ENCODE measurements at places on chromosomes 3 and 15.

GRCh38 chr3:71881732-71882131, 96.8 kb upstream of the PROK2 start:
- DNase-seq: no peak

GRCh38 chr15:32135335-32135734, 105.0 kb downstream of the CHRNA7 start:
- no peak for DNase-seq

DNA sequence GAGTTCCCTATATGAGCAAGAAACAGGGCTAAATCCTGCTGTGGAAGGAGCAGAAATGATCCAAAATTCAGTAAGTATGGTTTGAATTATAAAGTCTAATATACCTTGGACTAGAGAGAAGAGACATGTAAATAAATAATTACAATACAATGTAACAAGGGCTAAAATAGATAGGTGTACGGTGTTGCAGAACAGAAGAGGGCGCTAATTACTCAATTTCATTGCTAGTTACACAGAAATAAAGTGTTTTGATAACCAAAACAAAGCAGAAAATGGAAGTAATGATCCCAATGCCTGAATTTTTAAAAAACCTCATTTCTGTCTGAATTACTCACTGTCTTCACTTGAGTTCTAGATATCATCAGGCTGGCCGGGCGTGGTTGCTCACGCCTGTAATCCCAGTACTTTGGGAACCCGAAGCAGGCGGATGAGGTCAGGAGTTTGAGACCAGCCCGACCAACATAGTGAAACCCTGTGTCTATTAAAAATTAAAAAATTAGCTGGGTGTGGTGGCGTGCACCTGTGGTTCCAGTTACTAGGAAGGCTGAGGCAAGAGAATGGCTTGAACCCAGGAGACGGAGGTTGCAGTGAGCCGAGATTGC, 8.3 kb upstream of the PLCH1 start:
- DNase-seq: no peak

DNA sequence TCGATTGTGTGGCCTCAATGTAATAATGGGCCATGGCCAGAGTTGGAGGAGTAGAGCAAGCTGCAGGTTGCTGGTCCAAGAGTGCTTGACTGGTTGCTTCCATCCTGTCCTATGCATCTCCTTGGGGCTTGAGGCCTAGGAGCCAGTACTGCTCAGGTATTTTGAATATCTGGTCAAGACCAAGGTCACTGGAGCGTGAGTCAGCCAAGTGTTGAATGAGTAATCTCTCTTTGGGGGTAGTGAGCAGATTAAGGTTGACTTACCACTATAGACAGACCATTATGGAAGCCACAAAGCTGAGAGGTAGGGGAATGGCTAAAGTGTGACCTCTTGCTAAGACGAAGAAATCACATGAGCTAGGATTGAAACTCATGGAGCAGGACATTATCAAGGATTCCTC, 9.4 kb upstream of the PARP6 start:
- no peak for DNase-seq

DNA sequence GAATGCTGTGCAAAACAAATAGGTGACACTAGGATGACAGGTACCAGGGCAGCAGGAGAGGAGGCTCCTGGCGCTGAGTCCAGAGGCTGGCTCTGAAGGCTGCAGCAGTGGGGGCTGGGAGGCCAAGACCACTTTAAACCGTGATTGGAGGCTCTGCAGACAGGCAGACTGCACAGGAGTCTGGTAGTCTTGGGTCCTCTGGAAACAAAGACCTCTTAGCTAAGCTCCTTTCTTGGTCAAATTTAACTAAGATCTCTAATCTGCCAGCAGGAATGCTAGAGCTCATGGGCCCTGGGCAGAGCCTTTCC, 4.4 kb upstream of the MUSTN1 start:
- DNase-seq: no peak

DNA sequence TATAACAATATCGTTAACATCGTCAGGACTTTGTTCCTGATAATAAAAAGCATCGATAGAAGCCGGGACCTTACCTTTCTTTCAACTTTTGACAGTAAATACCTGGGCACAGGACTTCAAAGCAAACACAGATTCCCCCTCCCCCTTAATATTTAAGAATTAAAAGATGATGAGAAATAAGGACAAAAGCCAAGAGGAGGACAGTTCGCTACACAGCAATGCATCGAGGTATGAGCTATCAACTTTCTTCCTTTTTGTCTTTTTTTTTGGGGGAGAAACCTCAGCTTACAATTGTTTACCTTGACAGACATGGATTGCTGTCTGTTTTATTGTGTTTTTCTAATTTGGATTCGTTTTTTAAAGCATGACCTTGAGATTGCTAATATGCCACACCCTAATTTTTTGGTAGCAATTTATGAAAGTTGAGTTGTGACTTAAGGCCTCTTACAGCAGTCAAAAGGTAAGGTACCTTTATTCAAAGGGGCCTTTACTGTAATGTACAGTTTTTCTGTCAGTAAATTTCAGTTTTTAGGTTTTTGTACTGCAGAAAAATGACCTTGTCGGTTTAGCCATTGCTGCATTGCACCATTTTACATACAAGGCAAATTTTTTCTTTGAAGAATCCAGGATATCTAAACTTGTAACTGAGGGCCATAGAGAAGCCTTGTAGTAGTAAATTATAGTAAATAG, 1.1 kb downstream of the CHD2 start:
- DNase-seq: no peak

DNA sequence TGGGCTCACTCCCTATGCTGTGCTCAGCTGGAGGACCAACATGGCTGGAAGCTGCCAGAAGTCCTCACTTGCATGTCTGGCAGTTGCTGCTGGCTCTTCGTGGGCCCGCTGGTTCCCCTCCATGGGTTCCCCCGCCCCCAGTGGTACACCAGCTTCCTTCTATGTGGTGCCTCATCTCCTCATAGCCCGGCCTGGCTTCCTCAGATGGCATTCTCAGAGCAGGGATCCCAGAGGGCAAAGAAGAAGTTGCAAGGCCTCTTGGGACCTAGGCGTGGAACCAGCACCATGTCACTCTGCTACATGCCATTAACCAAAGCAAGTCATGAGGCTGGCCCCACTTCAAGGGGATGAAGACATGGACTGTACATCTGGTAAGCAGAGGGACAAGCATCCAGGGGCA, 2.9 kb upstream of the CFAP92 start:
- DNase-seq: no peak

GRCh38 chr3:52539010-52539653, 2.7 kb downstream of the UQCC5 start:
- DNase-seq: no peak

DNA sequence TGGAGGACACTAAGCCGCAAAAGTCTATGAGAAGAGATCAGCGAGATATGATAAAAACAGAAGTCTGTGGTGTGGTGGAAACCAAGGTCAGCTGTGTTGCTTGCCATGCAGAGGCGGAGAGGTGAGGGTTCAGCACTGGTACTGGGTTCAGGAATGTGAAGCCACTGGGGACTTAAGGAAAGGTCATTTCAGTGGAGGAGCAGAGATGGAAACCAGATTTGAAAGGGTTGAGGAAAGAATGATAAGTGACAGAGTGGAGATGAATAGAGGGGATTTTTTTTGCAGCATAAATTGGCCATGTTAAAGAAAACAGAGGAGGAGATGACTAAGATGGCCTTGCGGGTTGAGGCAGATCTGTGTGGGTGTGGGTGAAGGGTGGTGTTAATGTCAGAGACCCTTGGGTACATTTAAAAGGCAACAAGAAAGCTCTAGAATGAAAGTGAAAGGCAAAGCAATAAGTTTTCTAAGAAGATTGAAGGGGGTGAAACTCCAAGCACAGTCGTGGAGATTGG, 265.5 kb downstream of the ADAMTSL3 start:
- no peak for DNase-seq

GRCh38 chr3:27607370-27607769, 114.8 kb downstream of the EOMES start:
- no peak for DNase-seq

- DNase-seq: no peak
Observed at GRCh38 chr15:48433226-48433886, 102.1 kb downstream of the DUT start.

- no peak for DNase-seq
Observed at GRCh38 chr3:110198717-110199587, 861.6 kb upstream of the DPPA4 start.

GRCh38 chr3:129613367-129613740, 6.9 kb upstream of the PLXND1 start:
- no peak for DNase-seq

GRCh38 chr3:113600418-113601182, 68.2 kb downstream of the SIDT1 start:
- DNase-seq: no peak

GRCh38 chr3:13504161-13504831, 24.2 kb downstream of the HDAC11 start:
- no peak for DNase-seq

GRCh38 chr3:18111796-18112232, 313.3 kb downstream of the SATB1 start:
- no peak for DNase-seq

GRCh38 chr15:80160570-80161156, 7.9 kb downstream of the FAH start:
- no peak for DNase-seq

DNA sequence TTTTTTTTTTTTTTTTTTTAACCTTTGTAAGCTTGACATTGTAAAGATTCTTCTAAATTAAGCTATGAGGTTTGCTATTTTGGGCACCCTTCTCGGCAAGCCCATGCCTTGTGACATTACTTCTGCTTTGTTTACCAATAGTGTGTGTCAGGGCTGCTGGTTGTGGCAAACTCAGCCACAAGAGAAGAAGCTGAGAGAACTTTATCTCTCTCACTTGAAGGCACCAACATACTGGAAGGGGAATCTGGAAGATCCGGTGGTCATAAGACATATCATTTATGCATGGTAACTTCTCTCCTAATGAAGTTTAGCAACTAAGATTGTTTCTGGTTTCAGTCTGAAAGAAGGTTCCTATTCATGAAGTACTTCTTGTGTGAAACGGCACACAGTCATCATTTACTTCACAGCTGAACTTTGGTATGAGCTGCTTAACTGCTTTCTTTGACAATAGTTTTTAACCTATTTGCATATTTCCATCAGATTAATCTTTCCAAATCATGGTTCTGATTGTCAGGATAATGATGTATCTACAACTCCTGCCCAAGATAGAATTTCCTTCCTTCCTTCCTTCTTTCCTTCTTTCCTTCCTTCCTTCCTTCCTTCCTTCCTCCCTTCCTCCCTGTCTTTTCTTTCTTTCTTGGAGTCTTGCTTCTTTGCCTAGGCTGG, 189.3 kb downstream of the NFKBIZ start:
- DNase-seq: no peak

DNA sequence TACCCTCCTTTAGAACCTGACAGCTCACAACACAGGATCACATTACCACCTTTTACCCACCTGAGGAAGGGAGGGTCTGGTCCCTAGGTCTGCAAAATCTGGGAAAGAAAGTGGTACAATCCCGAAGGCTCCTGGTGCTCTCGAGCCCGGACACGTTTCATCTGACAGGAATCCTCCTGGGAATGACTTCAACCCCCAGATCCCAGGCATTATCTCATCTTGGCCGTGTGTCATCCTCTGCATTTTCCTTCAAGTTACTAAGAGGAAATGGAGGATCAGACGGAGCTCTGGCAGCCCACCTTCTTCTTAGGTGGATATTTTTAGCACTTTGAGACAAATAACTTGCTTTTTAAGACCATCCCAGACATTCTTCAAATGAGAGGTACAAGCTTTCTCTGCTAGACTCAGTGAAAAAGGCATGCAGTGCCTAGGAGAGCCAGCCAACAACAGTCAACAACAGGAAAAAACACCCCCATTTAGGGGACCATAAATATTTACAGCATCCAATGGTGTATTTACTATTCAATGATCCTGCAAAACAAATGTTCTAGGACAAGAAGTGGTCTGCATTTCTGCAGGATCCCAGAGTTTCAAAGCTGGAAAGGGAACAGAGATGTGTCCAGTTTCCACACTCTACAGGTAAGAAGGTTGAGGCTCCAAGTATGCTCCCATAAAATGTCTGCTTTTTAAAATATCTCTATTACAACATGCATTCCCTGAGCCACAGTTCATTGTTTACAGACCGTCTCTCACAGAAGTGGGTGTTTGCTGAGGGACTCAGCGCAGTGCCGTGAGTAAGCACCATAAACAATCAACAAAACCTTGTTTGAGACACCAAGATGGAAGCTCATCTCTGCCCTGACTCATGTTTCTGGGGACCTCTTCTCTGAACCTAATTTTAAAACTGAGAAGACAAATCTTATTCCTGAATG, 38.3 kb upstream of the ARHGEF3 start:
- DNase-seq: no peak

DNA sequence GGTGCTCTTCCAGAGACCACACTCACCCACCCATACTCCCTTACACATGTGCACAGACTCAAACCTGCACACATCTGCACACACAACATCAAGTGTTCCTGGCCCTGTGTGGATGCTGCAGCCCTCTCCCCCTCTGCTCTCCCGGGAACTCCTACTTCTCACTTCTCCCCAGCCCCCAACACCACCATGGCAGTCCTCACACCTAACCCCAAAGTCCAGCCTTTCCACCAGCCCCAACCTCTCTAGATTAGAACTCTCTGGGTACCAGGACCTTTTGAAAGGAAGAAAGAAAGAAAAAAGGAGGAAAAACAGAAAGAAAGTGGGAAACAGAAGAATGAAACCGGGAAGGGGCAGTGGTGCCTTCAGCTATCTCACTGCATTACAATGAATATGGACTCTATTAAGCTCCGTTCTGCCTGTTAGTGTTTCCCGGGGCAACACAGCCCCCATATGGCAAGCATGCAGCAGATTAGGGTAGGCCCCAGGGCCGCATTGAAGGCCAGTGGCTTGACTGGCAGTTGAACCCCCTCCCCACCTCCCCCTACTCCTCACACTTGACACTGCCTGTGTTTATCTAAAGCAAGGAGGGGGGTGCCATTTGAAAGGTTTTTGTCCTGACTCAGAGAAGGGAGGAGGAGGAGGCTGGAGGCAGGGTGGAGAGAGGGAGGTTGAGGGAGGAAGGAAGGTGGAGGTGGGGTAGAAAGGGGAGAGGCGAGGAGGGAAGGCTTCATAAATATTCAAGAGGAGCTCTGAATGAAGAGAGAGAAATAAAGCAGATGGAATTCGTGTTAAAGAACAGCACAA, 30.1 kb downstream of the BOC start:
- DNase-seq: no peak

DNA sequence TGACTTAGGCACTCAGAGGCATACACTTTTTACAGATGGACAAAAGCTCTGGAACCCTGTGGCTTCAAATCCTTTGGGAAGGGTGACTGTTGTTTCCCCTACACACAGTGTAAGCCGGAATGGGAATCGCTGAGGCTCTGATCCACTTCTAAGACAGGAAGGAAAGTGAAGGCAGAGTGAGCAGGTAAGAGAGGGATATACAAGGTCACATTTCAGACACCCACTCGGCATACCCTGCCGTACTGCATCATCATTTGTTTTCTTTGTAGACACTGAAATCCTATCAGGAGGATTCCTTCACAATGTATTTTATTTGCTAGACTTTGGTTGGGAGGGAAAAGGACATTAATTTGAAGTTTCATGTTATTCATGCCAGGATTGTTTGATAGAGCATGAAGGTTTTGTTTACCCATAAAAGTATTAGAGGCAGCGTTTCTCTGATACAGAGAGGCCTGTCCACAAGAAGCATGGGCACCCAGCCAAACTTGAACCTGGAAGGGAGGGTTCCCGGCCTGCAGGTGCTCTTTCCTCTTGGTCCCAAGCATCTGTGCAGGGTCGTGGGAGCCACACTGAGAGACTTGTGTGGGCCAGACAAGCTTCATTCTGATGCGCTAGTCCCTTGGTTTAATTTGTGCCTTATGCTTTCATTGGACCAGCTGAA, 21.9 kb upstream of the POLR2M start:
- DNase-seq: no peak

Data from activated B cell treated with CpG ODN at 0.5 μM for 24 hours (primary cell).